ENCODE measurements at places on chromosomes 6 and 20.

DNA sequence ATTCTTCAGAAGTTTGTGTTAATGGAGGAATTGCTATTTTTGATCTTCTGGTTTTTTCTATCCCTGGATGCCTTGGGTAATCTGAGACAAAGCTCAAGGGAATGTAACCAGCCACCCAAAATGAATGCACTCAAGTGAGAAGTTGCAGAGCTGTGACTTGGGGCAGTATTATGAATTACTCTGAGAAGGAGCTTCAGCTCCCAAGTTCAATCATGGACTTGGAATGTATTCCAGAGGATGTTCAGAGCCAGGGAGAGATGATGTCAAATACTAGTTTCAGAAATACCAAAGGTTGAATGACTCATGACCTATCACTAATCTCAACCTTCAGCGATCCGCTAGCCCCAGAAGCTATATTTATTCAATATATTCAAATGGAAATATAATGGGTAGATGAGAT is 375.2 kb upstream of the PLCB4 start:
- DNase-seq, result no peak

DNA sequence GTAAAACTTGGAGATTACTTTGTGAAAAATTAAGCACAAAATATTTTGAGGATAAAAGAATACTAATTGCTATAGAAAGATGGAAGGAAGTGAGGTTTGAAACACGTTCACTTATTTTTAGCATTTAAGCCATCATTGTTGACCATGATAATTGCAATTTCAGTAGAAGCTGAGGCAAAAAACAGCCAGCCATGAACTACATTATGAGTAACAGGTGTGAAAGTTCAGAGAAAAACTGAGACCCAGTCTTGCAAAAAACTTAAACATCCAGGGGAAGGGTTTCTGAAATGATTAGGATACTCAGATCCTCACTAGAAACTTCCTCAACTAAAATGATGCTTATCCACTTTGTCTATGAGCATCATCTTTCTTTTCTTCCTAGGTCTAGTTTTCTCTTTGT is 619.4 kb downstream of the PHF3 start:
- DNase-seq, result no peak

DNA sequence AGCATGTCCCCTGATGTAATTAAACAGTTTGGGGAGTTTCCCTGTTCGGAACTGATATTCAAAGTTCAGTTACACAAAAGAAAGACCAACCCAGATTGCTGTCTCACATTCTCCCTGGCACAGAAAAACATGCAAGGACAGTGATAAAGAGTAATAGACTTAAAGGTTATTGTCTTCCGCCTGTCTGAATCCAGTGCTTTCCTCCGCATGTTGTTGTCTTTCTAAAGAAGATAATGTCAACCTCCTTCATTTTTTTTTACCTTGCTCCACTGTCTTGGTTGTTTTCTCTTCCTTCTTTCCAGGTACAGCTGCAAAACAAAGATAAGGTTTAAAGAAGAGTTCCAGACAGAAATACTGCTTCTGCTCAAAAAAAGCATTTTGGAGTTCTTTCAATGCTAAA is 284.5 kb downstream of the TRDN start:
- no peak for DNase-seq

DNA sequence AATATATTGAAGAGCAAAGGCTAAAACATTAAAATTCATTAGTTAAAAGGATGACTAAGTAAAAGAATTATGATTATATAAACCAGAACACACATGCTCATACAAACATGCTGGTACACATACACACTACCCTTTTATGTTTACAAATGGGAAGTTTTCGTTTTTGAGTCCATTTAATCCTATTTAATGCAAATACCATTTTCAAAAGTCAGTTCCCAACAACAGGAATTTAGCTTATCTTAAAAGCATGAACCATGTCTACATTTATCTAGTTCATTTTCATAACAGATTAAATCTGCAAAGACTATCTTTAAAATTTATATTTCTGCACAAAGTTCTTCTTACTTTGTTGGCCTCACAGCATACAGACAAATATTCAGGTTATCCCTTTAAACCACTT is 42.5 kb downstream of the MAN1A1 start:
- no peak for DNase-seq

DNA sequence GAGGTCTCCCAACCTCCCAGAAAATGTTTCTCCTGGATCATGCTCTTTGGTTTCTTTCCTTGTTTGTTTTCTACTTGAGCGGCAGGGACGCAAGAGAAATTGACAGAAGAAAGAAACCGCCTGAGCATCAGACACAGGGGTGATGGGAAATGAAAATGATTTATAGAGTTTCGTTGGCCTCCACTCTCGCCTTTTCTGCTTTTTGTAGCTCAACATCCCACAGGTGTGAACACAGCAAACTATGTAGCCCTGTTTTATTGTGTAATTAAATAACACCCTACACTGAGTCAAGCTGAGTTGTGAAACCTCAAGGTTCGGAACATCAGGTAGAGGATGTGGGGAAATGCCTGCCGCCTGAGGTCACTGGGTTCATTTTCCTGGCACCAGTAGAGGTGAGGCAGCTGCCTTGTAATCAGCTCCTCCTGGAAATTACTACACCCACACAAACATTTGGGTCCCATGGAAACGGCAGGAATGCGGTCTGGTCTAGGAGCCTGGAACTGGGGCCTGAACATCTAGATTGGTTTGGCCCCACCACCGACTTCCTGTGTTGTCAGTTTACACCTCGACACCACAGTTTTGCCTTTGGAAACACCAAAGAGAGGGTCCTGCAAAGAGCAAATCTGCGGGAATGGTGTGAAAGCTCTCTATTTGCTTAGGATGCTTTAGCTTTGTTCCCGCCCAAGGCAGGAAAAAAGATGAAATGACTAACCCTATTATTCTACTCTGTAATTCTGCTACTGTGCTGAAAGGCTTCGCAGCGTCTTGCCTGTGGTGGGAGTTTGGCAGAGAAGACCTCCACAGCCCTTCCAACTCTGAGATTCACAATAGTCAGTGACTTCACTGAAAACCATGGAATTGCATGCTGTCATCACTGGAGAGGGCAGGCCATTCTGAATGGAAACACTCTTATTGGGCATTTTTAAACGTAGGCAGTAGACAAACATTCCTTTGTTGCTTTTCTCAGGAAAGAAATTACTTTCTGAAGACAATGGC is 53.0 kb downstream of the ADAT2 start:
- no peak for DNase-seq

- no peak for DNase-seq
Measured at GRCh38 chr20:47962286-47962963, 177.1 kb upstream of the SULF2 start.

- no peak for DNase-seq
Measured at GRCh38 chr6:37083243-37084138, 78.0 kb downstream of the FGD2 start.

GRCh38 chr6:2819115-2819514 is 22.5 kb downstream of the SERPINB1 start:
- no peak for DNase-seq

GRCh38 chr20:20095114-20095872 is 43.0 kb downstream of the CFAP61 start:
- no peak for DNase-seq

- DNase-seq, result no peak
Measured at GRCh38 chr6:148885136-148885865, 138.5 kb downstream of the UST start.

DNA sequence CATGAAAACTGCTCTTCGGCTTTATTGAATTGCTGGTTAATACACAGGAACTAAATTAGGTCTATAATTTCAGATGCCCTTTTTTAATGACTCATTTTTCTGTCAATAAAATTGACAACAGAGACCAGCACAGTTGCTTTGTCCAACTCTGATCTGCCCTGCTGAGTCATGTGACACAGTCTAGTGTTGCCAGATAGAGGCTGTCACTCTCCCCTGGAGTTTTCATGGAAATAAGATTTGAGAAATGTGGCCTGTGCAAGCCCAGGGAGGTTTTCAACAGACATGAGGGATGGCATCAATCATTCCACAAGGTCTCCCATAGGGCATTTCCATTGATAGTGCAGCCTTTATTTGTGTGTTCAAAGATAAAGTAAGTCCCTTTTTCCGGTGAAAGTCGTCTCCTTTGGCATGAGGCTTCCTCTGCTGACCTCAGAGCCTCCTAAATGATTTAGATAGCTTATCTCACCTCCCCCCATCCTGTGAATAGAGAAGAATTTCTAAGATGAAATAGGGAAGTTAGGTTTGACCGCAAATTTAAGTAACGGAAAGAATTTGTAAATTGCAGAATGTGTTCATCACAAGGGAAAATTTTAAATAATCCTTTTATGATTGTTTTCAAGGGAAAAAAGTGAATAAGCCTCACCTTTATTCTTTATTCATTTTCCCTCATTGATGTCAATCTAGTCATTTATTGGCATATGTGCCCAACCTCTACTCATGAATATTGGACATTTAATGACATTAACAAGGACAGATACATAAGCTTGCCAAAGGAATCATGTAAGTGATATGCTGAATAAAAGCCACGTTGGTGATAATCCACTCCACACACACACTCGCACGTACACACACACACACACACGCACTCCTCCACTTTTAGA is 277.7 kb downstream of the ADGB start:
- no peak for DNase-seq

- no peak for DNase-seq
Measured at GRCh38 chr6:147131532-147132128, 72.6 kb upstream of the STXBP5 start.

DNA sequence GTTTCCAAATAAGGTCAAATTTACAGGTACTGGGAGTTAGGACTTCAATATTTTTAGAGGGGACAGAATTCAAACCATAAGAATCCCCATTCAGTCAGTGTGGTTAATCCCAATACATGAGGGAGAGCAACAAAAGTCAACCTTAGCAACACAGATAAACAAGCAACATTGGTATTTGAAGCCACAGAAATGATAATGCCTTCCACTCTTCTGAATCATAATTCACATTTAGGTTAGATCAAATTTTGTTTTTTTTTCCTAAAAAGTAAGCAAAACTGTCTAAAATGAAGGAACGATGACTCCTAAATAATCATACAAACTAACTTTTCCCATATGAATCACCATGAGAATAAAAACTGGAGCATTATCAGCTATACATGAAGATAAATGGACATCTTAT is 246.0 kb upstream of the TENT5A start:
- no peak for DNase-seq

DNA sequence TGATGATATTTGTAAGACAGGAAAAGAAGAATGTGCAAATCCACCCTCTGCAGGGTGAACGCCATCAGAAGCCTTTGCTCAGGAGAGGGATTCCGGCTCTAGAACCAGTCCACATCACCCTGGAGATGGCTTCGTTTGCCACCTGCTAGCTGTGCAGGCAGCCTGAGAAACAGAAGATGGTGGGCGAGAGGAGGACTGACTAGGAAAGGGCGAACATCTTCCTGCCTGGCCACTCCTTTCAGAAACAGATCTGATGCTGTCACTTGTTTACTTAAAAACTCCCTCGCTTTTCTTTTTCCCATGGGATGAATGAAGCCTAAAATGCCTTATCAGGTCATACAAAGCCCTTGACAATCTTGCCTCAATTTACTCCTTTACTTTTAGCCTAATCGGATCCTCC is 1.2 kb downstream of the PTPRA start:
- DNase-seq, result no peak

- no peak for DNase-seq
Measured at GRCh38 chr6:38180586-38180985, 361.1 kb downstream of the ZFAND3 start.

DNA sequence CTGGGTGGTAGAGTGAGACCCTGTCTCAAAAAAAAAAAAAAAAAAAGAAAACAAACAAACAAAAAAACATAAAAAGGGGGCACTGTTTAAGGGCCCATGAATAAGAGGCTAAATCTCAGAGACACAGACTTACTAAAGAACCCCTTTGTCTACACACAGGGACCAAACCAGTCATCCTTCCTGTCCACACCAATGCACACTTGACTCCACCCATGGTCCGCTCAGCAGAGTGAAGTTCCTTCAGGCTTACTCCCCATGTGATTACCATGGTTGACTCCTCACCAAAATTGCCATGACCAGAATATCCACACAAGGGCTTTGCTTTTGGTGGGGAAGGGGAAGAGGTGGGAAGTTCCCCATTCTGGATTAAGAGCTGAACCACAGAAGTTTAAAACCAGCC is 19.4 kb upstream of the REPS1 start:
- DNase-seq, result no peak

DNA sequence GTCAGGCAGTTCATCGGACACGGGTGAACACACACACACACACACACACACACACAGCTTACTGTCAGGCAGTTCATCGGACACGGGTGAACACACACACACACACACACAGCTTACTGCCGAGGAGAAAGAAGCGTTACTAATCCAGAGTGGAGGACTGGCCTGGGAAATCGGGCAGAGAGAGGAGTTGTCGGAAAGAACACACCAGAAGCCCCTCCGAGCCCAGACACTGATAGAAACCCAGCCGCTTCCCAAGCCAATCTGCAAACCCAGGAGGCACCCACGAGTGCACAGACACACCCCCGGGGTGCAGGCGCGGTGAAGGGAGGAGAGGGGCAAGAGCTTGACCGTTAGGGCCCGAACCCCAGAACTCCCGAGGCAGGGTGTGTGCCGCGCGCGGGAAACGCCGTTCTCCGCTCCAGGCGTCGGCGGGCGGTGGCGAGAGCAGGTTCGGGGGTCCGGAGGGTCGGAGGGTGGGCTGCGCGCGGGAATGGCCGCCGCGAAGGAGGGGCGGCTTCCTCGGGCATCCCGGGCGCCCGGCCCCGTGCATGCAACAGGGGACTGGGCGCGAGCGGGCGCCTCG is 636 bp downstream of the ELOVL2 start:
- peak; percentile 40 for DNase-seq

DNA sequence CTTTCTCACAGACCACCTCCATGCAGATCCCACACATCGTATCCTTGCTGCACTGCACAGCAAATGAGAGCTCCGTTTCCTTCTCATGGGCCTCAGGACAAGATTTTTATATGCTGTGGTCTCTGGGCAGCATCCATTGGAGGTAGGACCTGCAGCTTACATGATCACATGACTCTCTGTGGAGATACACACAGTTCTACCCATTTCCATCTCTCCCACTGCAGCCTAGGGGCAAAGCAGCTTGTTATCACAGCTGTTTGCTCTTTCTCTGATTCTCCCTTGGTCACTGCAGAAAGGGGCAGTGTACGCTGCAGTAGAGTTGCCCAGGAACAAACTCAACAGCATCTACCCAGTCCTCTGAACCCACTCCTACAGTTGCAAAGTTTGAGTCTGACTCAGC is 48.9 kb downstream of the ZNF334 start:
- no peak for DNase-seq

DNA sequence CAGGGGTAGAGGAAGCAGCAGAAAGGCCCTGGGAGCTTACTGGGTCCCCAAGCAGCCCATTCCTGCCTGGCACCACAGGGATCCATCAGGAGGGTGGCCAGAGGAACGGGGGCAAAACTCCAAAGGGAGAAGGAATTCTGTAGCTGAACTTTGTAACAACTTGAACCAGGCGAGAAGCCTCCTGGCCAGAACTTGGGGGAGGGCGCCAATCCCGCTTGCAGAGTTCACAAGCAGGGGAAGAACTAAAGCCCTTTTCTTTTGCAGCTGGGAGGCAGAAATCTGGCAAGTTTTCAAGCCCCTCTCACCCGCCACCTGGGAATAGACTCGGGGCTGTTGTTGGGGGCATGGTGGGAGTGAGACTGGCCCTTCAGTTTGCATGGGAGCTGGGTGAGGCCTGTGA is 189.1 kb downstream of the PHF3 start:
- no peak for DNase-seq

- no peak for DNase-seq
Measured at GRCh38 chr6:152696522-152696921, 1.2 kb upstream of the MYCT1 start.

GRCh38 chr6:27728442-27728841 is 183.8 kb downstream of the OR2B2 start:
- DNase-seq, result no peak

GRCh38 chr6:44131892-44132291 is 4.5 kb downstream of the TMEM63B start:
- DNase-seq, result no peak

Measured in memory B cell (primary cell).